ENCODE measurements at places on chromosomes 6 and 20.

- DNase-seq = no peak
These were observed 3.9 kb downstream of the HEY2 start for GRCh38 chr6:125753218-125753936.

- DNase-seq = no peak
These were observed 320.8 kb downstream of the SOX4 start for GRCh38 chr6:21914121-21914973.

- no peak for DNase-seq
These were observed 93.2 kb downstream of the DLGAP4 start for GRCh38 chr20:36399147-36399968.

- no peak for DNase-seq
These were observed 25.8 kb downstream of the SERPINB9 start for GRCh38 chr6:2877057-2877882.

GRCh38 chr6:122718616-122719015, 60.9 kb upstream of the FABP7 start:
- DNase-seq = no peak

GRCh38 chr6:113631666-113632065, 225.5 kb upstream of the MARCKS start:
- DNase-seq = no peak

DNA sequence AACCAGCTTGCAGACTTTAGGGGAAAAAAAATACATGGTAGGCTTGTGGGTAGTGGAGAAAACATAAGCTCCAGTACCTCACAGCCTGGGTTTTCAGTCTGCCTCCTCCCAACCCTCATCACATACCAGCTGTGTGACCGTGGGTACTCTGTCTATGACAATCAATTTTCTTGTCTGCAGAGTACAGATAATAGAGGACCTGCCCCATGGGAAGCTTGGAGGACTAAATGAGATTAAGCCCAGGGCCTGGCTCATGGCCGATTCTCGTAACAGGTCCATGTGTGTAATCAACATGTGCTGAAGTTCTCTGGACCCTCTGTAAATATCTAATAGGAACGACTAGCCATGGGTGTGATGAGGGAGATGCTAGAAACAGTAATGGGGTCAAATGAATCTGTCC, 34.0 kb downstream of the NT5E start:
- no peak for DNase-seq

DNA sequence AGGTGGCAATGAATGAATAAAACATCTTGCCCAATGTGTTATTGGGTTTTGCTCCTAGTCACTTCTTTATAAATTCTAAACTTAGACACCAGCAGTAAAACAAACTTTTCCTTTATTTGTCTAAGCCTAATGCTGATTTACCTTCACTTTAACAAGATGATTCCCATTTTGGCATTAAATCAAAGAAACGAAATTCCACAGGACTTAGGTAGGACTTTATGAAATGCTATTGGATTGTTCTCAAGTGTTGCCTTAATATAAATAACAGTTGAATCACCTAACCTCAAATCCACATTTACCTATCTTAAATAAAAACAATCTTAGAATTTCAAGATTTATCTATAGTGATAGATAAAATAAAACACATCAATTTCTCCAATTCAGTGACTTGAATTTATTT, 831.8 kb downstream of the EPHA7 start:
- no peak for DNase-seq

DNA sequence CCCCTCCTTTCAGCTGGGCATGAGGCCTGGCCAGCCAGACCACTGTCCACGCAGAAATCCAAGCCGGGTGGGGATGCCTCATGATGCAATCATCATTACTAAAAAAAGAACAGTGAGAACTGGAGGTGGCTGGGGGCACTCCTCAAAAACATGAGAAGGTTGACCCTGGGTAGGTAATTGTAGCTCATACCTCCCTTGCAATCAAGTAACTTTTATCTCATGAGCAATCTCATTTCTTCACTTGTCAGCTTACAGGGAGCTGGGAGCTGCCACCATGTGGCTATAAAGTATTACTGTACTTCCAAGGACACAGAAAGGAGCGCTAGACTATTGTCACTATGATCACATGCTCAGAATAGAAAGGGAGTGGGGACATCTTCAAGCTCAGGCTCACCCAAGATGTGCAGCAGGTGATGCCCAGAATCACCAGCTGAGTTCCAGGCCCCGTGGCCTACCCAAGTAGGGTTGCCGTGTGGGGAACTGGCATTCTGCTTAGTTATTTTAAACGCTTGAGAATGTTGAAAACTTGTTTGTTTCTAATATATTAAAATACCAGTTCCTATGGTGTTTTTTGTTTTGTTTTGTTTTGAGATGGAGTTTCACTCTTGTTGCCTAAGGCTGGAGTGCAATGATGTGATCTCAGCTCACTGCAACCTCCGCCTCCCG, 3.0 kb upstream of the CDH26 start:
- DNase-seq = no peak

GRCh38 chr6:130766239-130767144, 60.7 kb upstream of the SMLR1 start:
- DNase-seq = no peak

DNA sequence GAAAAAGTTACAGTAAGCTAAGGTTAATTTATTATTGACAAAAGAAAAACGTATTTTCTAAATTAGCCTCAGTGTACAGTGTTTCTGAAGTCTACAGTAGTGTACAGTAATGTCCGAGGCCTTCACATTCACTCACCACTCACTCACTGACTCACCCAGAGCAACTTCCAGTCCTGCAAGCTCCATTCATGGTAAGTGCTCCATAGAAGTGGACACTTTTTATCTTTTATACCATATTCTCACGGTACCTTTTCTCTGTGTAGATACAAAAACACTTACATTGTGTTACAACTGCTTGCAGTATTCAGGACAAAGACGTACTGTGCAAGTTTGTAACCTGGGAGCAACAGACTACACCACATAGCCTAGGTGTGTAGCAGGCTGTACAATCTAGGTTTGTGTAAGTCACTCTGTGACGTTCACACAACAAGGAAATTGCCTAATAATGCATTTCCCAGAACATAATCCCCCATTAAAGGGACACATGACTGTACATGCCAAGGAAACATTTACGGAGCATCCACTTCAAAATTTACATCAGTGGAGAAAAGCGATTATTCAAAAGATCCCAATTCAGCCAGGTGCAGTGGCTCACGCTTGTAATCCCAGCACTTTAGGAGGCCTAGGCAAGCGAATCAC, 133.4 kb downstream of the BANF2 start:
- no peak for DNase-seq

Data from T-helper 2 cell (primary cell).